CD8-positive, alpha-beta T cell (primary cell): ENCODE measurements at places on chromosomes 2 and 18. TPM values are rescaled to one million over a fixed set of nuclear protein-coding genes. Genes with fewer than 3 reads are reported as not detected.

DNA sequence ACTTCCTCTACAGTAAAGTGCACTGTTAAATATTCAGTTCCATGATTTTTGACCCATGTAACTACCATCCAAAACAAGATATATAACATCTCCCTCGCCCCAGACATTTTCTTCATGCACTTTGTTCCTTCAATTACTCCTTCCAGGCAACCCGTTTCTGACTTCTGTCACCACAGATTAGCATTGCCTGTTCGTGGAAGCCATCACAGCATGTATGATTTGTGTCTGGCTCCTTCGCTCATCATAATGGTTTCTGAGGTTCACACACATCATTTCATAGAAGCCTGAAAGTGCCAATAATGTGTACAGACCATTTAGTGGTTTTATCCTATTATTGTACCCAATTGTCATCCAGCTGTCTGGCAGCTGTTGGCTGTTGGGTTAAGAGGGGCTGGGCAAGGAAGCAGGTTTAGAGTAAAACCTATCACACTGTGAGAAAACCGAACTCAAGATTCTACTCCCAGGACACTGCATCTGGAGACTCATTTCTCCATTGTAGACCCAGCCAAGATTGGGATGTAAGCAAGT lies 16.1 kb downstream of the ARHGAP28 start:
- DNase-seq, result no peak

- peak; percentile 32 for DNase-seq
Measured at GRCh38 chr2:191521608-191522208, 156.2 kb upstream of the NABP1 start.

DNA sequence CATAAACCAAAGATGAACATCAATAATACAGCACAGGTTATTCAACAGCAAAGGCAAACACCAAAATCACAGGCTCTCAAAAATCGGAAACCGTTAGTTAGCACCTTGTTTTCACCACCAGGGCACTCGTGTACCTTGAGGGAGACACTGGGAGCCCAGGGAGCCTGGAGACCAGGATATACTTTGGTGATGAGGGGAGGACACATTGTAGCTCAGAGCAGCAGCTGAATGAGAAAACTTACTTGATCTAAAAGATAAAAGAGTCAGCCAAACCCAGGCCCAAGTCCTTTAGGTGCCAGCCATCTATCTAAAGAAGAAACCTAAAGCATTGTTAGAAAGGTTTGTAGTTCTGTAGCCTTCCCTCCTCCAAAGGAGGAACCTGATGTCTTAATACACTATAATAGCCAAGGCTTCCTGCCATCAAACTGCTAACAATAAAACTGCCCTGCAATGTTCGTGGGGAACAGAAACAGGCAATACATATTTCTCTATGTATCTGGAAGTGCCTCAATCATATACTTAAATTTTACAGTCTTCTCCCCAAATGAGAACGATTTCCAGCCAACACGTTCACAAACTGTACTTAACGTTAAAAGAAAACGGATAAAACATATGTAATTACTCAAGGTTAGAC lies 19.3 kb downstream of the BCL11A start:
- DNase-seq, result no peak

DNA sequence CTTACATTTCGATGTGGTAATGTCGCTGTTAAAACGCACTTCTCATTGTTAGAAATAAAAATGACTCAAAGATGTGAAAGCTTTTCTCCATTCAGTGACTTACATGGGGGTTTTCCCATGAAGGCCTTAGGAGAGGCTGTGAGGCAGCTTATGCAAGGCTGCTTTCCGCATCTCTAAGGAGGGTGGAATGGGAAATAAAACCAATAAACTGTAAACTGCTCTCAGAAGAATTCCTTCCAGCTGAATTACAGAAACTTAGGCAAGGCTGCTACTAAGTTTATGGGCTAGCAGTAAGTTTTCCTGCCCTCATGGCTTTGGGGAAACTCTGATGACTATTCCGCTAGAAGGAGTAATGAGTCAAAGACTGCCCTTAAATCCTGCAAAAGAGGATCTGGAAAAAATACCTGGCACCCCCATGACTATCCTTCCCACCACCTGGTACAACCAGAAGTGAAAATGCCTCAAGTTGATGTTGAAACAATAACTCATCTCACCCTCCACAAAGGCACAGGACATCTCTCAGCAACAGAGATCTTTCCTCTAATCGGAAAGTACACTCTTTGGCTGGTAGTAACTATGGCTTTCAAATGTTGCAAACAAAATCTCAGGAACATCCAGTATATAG lies 97.7 kb upstream of the SMAD7 start:
- no peak for DNase-seq

DNA sequence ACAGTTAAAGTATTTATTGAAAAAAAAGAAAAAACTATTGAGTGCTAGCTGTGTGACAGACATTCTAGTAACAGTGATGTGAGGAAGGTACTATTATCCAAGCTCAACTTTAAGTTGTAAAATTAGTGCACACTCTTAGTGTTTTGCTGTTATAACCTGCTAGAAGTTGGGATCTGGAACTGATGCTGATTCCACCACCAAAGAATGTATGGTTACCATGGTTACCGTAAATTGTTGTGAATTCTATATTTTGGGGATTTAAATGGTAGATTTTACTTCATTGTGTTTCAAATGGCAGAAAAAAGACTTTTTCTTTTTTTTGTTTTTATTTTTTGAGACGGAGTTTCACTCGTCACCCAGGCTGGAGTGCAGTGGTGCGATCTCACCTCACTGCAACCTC lies 5.3 kb downstream of the AGFG1 start:
- DNase-seq, result no peak

DNA sequence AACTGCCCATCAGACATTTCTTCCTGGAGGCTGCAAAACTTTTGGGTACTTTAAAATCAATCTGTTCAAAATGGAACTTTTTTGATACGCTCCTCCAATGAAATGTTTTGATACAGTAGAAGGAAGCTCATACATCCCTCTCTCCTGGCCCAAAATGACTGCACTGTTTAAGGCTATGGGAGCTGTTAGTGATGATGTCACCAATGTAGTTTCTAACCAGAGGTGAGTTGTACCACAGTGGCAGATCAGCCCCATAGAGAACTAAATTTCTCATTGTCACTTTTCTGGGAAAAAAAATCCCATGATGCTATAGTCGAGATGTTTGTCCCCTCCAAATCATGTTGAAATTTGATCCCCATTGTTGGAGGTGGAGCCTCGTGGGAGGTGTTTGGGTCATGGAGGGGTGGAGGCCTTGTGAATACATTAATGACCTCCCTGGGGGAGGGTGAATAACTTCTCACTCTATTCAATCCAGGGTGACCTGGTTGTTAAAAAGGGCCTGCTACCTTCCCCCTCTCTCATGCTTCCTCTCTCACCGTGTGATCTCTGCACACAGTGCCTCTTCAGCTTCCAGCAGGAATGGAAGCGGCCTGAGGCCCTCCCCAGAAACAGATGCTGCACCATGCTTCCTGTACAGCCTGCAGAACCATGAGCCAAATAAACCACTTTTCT lies 117.4 kb upstream of the NPAS2 start:
- no peak for DNase-seq

GRCh38 chr2:166180951-166181812 lies 53.4 kb upstream of the SCN1A start:
- DNase-seq, result no peak

DNA sequence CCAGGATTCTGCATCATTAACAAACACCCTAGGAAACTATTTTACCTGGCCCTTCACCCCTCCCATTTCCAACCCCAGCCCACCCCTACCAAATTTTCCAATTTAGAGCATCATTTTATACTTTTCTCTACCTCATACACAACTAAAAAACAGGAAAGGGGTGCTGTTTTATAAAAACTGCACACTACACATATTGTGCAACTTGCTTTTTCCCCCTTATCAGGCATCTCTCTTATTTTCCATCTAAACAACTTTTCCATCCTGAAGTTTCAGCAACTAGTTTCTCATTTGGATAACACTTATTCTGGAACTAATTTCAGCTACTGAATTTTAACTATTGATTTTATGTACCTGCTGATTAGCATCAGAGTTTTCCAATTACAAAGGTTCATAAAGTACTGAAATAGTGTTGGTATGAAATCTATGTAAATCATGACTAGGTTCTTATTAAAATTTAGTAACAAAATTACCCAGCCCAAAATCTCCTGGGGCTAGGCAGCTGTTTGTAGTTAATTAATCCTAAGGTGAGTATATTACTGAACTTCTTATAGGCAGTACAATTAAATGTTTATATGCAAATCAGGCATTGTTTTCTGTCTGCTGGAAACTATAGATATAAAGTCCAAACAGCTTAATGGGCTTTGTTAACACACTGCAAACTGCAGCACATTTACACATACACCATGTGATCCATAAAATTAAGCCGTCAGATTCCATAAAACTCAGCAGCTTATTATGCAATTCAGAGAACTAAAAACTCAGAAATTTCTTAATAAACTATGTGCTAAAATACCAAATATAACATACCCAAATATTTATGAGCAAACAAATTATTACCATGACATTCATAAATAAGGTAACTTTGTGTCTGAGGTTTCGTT lies 7.9 kb downstream of the SF3B1 start:
- no peak for DNase-seq

DNA sequence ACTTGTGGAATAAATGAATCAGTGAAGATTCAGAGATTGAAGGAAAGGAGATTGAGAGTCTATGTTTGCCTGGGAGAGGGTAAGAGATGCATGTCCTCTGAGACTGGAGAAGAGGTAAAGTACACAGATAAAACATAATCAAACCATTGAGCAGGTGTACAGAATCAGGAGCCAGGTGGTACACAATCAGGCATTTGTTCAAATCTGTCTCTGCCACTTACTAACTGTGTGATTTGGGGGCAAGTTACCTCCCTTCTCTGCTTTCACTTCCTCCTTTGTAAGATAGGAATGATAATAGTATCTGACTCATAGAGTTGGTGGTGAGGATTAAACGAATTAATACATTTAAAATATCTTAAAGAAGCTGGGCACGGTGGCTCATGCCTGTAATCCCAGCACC lies 94.0 kb downstream of the CDK15 start:
- no peak for DNase-seq

Gene RIT2
- total RNA-seq, result not detected

Gene ZBTB14
- total RNA-seq, result 21.6 TPM

Gene PSMA8
- total RNA-seq, result 0.25 TPM

Gene COL4A4
- not detected for total RNA-seq
